ENCODE measurements at places on chromosomes 16 and 17.

- peak; percentile 46 for DNase-seq
Measured at GRCh38 chr16:4700380-4700996, 7.1 kb downstream of the NUDT16L1 start.

DNA sequence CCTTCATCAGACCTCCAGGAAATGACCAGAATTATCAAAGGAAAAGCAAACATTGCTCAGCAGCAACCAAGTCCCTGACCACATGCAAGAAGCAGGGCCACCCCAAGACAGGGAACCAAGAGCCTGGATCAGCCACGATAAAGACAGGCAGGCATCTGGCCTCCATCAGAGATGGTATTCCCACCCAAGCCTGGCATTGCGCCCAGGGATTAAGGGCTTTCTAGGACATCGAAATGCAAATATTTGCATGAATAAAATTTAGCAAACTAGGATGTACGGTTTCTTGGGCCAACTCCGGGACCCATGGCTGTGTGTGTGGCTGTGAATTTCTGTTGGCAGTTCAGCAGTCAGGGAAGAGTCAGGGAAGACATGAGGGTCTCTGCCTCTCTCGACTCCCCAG lies 241.4 kb upstream of the DYNLRB2 start:
- no peak for DNase-seq

DNA sequence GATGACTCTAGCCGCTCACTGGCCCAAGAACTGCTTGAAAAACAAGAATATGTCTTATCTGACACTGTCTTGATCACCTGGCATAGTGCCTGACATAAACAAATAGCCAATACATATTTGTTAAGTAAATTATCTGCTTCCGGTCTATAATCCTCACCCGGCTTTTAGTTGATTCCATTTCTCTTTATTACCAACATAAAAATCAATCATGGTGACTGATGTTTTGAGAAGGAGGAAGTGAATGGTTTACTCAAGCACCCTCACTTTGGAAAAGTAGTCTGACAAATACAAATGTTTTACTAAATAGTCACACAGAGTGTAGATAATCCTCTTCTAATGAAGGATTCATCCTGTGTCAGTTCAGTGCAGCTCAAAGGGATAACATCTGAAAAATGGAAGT lies 47.0 kb downstream of the SKAP1 start:
- DNase-seq, result no peak

DNA sequence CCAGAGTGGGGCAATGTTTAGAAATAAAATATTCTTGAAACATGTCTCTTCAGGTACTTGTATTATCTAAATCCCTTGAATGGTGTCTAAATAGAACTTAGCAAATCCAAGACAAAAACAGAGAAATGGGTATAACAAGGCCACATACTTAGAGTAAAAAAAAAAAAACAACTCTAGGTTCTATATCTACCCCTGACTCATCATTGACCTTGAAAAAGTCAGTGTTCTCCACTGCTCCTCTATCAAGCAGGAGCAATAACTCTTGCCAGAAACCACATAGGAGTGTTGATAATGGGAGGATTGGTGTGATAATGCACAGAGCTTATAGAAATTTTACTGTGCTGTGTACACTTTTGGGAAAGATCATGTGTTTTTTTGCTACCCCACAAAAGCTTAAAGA lies 296.6 kb upstream of the PMFBP1 start:
- DNase-seq, result no peak

- no peak for DNase-seq
Measured at GRCh38 chr17:61118871-61119270, 280.8 kb upstream of the TBX2 start.

- DNase-seq, result peak; percentile 85
Measured at GRCh38 chr16:11224096-11224893, 31.7 kb downstream of the SOCS1 start.

DNA sequence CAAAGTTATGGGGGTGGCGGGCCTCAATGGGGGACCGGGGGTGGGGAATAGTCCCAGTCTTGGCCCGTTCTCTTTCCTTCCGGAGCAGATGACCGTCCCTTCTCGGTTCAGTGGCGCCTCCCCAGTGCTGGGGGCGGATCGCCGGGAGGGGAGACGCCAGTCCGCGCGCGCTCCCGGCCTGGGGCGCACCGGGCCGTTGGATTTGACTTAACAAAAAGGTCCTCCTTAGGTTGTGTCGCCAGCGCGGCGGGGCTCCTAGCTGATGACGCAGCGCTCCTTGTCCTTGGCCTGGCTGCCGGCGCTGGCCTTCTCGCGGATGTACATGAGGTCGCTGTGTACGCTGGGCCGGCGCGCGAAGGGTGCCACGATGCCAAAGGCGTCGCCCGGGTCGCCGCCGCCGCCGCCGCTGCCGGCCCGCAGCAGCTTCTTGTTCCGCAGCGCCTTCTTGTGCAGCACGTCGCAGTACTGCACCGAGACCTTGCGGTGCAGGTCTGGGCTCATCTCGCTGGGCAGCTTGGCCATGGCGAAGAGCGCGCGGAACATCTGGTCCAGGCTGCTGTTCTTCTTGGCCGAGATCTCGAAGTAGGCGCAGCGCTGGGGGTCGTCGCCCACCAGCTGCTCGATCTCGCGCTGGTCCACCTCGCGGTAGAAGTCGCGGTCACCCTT lies 1.2 kb downstream of the RASD1 start:
- DNase-seq, result no peak

DNA sequence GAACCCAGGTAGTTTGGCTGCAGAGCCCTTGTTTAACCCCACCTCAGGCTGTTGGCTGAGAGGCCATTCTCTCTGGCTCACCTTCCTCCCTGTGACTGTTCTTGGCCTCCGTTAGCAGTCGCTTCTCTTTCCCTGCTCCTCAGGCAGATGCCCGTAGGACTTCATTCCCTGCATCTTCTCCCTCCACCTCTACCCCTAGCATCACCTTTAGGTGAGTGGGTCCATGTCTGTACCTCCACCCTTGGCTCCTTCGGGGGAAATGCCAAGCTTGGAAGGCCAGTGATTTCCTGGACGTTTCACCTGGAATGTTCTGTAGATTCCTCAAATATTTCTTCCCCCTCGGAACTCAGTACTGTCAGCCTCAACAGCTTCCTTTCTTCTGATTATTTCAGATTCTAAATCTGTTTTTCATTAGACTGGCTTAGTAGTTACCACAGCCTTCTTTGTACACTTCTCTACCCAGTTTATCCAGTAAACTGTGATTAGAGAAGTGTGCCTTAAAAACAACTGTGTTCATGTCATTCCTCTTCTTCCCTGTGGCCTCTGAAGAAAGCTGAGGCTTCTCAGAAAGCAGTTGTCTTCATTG lies 227.9 kb downstream of the MSI2 start:
- DNase-seq, result no peak

- no peak for DNase-seq
Measured at GRCh38 chr16:11978080-11978479, 1.5 kb downstream of the SNX29 start.

DNA sequence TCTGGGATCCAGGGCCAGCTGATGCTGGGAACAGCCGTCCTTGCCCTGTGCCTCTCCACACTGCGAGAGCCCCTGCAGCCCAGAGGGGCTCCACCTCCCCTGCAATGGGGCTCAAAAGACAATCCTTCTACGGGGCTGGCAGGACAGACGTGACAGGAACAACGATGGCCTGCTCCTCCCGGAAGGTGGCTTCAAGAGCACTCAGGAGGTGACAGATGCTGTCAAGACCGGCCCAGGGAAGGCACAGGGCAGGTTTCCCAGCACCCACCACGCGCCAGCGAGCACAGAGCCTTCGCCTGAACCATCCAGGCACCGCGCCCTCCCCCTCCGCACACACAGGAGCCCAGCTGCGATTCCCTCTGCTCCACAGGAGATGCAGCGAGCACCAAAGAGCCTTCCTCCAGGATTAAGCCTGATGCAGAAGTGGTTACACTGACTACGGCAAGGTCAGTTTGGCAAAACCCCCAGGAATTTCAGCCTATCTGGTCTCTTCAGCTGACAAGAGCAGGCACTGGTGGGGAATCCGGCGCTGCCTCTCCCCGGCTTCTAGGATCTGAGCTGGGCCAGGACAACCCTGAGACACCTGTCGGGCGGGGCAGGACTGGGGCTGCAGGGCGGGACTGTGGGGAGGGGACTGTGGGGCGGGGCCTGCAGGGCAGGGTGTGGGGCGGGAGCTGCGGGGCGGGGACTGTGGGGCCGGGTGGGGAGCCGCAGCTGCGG lies 103.4 kb downstream of the ZNF778 start:
- no peak for DNase-seq

GRCh38 chr17:4796552-4796920 lies 572 bp downstream of the PSMB6 start:
- peak; percentile 30 for DNase-seq

- DNase-seq, result no peak
Measured at GRCh38 chr16:24988593-24989338, 26.4 kb downstream of the ARHGAP17 start.

GRCh38 chr17:57776366-57776765 lies 31.3 kb upstream of the CCDC182 start:
- no peak for DNase-seq

DNA sequence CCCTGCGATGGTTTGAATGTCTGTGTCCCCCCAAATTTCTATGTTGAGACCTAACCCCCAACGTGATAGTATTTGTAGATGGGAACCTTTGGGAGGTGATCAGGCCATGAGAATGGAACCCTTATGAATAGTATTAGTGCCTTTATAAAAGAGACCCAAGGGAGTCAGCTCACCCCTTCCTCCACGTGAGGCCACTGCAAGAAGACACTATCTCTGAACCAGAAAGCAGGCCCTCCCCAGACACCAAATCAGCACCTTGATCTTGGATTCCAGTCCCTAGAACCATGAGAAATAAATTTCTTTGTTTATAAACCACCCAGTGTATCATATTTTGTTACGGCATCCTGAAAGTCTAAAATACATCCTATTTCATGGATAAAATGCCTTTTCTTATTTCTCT lies 64.4 kb upstream of the LRRC37A3 start:
- DNase-seq, result no peak

- no peak for DNase-seq
Measured at GRCh38 chr17:10247810-10248209, 49.4 kb upstream of the GAS7 start.

DNA sequence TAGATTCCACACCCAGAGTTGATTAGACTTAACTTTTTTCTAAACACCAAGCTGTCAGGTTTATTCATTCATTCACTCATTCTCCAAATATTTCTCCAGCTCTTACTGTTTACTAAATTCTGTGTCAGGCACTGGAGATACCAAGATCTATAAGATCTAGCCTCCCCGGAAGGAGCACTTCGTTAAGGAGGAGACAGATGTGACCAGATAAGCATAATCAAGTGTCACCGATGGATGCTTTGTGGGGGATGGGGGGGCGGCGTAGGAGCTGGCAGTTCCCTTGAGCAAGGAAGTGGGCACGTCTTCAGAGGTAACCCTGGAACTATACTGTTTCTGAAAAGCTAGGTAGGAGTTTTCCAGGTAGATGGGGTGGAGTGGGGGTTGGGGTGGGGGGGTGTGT lies 3.8 kb upstream of the RPL26 start:
- DNase-seq, result no peak

DNA sequence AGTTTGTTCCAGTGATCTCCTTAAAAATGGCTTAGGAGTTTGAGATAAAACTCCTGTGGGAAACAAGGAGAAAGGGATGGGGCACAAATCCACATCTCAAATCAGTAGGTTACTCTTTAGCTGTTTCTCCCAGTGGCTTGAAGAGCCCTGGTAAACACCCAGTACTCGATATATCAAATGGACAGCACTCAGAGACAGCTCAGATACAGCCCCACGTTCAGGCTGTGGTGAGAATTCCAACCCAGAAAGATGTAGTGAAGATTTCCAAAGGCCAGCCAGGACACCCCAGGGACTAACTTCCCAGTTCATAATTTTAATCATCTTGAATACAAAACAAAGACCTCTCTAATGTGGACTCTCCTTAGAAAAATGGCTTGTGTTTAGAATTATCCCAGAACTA lies 6.4 kb upstream of the VEZF1 start:
- DNase-seq, result no peak

GRCh38 chr17:28029044-28029443 lies 13.4 kb upstream of the NLK start:
- DNase-seq, result no peak

GRCh38 chr17:44546671-44547606 lies 10.3 kb upstream of the FZD2 start:
- no peak for DNase-seq

DNA sequence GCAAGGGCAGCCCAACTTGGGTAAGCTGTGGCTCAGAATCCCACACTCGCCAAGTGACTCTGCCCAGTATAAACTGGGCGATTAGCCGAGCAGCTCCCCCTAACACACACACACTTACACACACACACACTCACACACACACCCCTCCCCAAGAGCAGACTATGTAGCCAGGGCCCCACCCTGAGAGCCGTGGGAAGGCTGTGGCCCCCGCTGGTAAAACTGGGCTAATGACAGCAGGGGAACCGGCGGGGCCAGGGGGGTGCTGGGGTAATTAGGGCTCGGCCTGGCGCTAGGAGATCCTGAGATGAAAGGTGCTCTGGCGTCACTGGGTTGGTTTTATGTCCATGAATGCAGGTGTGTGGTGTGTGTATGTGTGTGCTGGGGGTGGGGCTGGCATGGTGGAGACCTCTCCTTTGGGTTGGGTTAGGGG lies 1.1 kb upstream of the THRA start:
- no peak for DNase-seq

DNA sequence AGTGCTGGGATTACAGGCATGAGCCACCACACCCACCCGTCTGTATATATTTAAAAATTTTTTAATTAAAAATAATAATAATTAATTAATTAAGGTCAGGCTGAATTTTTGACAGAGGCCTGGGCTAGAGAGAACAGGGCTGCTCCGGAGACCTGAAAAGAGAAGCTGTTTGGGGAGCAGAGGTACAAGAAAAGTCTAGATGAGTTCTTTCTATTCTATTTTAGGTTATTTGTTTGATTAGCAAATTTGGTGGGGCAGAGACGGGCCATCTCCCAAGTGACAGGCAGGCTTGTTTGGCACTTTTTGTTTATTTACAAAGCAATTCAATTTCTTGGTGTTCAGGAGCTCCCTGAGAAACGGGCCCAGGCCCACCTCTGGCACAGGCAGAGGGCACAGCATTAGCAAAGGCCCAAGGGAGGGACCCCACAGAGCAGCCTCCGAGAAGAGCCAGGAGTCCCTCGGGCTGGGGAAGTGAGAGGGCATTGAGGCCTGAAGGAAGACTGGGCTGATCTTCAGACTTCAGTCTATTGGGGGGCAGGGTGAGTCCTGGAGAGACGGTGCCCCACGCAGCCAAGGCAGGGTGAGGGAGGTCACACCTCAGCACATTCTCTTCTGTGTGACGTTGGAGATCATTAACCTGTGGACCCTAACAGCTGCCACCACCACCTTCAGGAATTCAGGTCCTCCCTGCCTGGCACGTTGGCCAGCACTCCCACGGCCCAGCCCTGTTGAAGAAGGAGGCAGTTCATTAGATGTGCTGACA lies 10.8 kb upstream of the RIPOR1 start:
- no peak for DNase-seq

GRCh38 chr17:68238164-68238870 lies 9.5 kb upstream of the AMZ2 start:
- no peak for DNase-seq
